ENCODE measurements at places on chromosomes 5 and 9.

- peak; percentile 83 for DNase-seq
Measured at GRCh38 chr9:134625361-134626068, 16.1 kb upstream of the COL5A1 start.

DNA sequence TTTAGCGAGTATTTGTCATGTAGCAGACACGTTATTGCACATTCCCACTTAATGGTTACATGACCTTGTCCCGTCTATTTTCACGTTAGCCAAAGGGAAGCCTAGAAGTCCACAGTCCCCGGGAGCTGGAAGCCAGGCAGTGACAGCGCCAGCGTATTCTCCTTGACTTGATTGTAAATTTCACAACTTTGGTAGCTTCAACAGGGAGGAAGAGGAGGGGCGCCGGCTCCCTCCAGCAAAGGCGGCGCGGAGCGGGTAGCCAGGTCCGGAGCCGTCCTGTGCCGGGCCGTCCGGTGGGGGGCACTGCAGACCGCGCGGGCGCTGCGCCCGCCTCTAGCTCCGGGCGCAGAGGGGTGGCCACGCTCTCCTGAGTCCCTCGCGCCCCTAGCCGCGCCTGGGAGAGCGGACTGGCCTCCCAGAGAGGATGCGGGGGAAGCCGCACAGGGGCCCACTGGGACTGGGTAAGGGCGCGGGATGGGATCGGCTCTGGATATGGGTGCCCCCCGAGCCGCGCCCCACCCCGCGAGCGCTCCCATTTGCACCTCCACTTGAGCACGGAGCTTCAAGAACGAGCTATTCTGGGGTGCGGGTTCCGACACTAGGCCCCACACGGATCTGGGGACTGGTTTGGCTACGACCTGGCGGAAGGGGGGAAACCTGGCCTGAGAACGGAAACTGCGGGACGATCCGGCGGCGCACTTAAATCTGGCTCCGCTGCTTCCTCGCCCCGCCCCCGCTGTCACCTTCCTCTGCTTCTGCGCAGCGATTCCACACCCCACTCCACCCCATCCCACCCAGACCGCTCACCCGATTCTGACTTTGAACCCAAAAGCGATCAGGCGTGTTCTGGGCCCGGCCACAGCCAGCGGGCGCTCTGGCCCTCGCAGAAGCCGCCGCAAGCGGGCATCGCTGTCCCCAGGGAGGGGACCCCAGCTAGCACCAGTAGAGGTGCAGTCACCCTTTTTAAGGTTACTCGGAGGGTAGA is 23.8 kb downstream of the KLF4 start:
- peak; percentile 49 for DNase-seq

DNA sequence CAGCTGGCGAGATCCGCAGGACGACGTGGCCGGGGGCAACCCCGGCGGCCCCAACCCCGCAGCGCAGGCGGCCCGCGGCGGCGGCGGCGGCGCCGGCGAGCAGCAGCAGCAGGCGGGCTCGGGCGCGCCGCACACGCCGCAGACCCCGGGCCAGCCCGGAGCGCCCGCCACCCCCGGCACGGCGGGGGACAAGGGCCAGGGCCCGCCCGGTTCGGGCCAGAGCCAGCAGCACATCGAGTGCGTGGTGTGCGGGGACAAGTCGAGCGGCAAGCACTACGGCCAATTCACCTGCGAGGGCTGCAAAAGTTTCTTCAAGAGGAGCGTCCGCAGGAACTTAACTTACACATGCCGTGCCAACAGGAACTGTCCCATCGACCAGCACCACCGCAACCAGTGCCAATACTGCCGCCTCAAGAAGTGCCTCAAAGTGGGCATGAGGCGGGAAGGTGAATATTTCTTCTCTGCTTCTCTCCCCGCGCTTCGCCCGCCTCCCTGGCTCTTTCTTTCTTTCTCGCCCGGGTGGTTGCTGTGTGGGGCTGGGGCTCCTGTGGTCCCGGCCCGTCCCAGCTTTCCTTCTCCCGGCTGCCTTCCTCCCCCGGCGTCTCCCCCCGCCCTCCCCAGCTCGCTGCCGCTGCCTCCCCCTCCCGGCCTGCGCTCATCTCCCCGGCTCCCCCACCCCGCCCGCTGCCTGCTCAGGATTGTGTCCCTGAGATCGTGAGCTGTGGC is 2.2 kb downstream of the NR2F1 start:
- DNase-seq: peak; percentile 10

DNA sequence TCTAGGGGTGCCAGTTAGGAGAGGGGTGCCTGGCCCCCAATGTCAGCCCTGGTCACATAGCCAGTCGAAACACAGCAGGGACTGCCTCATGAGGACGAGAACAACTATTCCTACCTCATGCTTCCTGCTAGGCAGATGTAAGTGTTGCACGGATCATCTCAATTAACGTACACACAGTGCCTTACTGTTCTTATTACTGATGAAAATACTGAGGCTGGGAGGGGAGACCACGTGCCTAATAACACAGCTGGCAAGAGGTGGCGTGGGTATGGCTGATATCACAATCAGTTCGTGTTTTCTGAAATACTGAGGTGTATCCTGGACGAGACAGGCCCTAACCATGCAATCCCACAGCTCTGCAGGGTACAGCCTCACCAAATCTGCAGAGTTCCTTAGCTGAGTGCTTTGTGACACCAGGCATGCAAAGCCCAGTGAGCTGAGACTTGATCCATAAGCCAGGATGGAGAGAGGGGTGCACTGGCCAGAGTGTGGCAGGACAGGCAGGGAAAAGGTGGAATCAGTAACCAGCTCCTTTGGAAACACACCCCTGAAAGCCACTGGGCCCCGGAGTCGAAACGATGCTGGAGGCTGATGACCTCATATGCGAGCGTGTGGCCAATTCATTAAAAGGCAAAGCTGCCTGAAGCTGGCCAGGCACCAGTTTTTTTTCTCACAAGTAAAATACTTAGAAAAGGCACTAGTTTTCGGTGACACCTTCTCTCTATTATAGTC is 63.9 kb downstream of the PRRT1B start:
- peak; percentile 70 for DNase-seq

DNA sequence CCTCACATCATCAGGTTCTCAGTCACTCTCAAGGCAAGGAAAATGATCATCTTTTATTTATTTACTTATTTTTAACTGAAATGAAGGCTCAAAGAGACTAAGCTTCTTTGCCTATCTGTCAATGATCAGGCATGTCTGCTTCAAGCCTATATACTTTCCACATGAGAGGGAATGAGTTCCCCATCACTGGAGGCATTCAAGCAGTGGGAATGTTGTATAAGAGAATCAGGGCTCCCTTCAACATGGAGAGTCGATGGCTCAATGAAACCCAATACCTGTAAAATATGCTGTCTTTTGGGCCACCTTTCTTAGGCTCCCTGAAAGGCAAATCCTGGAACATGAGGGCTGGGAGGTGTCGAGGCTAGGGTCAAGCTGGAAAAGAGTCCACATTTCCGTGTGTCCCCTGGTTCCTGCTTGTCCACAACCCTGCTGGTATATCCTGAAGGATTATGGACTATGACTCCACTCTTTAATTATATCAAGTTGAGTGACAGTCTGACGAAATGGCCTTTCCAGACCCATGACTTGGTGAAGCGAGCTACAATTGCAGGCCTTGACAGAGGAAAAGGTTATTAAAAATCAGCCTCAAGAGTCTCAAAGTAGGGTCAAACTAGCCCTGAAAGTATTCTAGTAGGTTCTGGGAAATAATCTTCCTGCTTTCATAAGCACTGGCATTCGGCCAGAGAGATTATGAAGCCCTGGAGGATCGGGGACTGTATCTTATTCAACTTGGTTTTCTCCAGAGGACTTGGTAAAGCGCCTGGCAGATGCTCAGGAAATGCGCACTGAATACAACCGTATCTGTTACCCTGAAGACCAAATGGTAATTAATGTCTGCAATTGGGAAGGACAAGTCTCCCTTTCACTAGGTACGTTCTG is 145.9 kb upstream of the TBC1D2 start:
- DNase-seq: peak; percentile 65

- DNase-seq: no peak
Measured at GRCh38 chr5:149680810-149681221, 49.3 kb upstream of the PPARGC1B start.

GRCh38 chr5:107253246-107253645 is 417.5 kb downstream of the EFNA5 start:
- no peak for DNase-seq

DNA sequence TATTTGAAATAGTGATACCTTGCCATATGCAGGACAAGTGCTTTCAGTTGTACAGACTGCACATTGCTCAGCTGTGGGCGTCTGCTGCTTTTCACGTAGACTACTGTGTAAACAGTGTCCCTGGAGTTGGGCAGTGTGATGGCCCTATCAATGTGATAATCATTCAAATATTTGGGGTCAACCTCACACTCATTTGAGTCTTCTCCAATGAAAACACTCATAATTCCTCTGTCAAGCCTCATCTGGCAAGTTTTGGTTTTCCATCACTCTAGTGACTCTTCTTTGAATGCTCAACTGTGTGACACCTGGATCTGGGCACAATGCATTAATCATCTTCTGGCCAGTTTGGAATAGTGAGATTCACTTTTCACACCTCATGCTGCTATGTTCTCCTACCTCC is 64.4 kb downstream of the UGCG start:
- peak; percentile 51 for DNase-seq

- DNase-seq: no peak
Measured at GRCh38 chr9:110140276-110140675, 67.7 kb downstream of the C9orf152 start.

GRCh38 chr5:103890313-103890712 is 327.7 kb upstream of the NUDT12 start:
- no peak for DNase-seq

GRCh38 chr9:129483415-129484351 is 137.2 kb downstream of the C9orf50 start:
- DNase-seq: peak; percentile 95

DNA sequence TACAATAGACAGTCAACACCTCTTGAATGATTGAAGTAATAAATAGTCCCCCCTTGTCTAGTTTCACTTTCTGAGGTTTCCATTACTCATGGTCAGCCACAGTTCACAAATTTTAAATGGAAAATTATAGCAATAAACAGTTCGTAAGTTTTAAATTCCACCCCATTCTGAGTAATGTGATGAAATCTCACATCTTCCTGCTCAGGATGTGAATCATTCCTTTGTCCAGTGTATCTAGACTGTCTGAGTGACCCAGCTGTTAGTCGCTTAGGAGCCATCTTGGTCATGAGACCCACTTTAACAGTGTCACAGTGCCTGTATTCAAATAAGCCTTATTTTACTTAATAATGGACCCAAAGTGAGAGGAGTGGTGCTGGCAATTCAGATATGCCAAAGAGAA is 311.6 kb upstream of the PRR16 start:
- peak; percentile 96 for DNase-seq

DNA sequence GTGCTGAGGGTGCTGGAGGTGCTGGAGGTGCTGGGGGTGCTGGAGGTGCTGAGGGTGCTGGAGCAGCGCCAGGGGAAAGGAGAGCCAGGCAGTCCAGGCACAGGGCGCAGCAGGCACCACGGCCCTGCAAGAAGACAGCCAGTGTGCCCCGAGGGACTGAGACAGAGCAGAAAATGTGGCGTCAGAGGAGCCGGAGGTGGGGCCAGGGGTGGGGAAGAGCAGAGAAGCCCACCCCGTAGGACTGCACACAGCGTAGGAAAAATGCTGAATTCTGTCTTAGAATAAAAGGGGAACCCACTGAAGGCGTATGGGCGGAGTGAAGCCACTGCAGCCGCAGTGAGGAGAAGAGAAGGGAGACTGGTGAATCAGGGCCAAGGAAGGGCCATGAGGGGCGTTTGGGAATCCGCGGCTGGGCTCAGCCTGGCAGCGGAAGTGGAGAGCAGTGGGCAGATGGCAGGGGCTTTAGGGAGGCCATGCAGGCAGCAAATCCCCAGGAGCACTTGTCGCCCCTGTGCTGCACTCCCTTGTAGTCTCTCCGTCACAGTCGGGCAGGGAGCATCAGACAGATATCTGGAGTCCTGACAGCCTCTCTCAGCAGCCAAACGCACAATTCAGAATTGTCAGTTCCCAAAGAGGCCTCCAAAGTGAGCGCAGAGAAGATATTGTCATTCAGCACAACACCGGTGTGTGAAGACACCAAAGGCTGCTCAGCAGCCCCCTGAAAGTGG is 35.9 kb upstream of the LECT2 start:
- DNase-seq: no peak

GRCh38 chr5:17374973-17375742 is 122.9 kb upstream of the TAF11L2 start:
- DNase-seq: peak; percentile 72

DNA sequence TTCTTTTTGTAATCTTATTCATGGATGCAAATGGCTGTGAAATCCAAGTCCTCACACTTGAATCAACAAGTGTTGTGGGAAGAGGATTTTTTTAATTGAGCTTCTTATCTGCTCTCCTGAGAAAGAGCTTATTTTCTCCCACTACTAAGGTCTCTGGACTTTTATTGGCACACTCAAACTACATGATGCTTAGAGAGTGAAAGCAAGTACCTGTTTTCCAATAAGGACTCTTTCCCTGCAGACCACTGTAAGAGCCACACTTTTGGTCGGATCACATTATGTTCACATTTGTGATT is 546.4 kb upstream of the ARRDC3 start:
- DNase-seq: no peak

GRCh38 chr5:160956051-160956450 is 104.0 kb upstream of the ATP10B start:
- no peak for DNase-seq

GRCh38 chr5:77129391-77129990 is 42.4 kb upstream of the ZBED3 start:
- peak; percentile 25 for DNase-seq

DNA sequence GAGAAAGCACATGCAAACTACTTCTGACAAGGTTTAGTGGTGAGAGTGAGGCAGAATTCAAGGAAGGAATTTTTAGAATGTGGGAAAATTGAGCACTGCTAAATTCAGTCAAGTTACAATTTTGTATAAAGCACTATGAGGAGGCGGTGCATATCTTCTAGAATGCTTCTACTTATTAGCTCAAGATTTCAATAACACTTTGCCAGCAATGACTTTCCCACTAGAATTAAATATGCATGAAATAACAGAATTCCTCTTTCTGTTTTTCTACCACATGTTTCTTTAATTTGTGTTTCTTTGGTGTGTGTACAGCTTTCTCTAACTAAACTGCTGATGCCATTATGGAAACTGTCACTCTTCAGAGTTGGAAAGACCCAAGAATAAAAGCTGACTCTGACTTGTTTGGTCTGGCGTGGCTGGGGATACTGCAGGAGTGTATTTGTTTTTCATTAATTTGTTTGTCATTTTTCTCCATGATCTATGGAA is 163.5 kb downstream of the ARSB start:
- DNase-seq: no peak
